ENCODE measurements at places on chromosomes 5 and 9. TPM values are rescaled to one million over a fixed set of nuclear protein-coding genes. Genes with fewer than 3 reads are reported as not detected.

The ELAVL2 gene
- not detected for total RNA-seq

The TMEM215 gene
- total RNA-seq, result 0.06 TPM

GRCh38 chr5:3009605-3010004, 258.1 kb upstream of the IRX2 start:
- no peaks in the 10 kb centered on the region for H3K36me3 ChIP-seq
- no peak overlapping the region for H3K27ac ChIP-seq
- DNase-seq, result no peak
- H3K4me1 ChIP-seq, result no peaks in the 10 kb centered on the region
- no peak overlapping the region for H3K4me3 ChIP-seq
- H3K27me3 ChIP-seq, result no peaks in the 10 kb centered on the region

- H3K27ac ChIP-seq, result no peak overlapping the region
- H3K4me1 ChIP-seq, result no peaks in the 10 kb centered on the region
- H3K4me3 ChIP-seq, result no peak overlapping the region
These were observed 746.7 kb upstream of the FAM174A start for GRCh38 chr5:99788482-99788881.
